ENCODE measurements at places on chromosomes 7 and 10.

- no peaks in the 10 kb centered on the region for H3K36me3 ChIP-seq
- DNase-seq: no peak
- no peak overlapping the region for H3K4me3 ChIP-seq
- H3K27ac ChIP-seq: no peak overlapping the region
- H3K27me3 ChIP-seq: no peaks in the 10 kb centered on the region
- H3K4me1 ChIP-seq: no peaks in the 10 kb centered on the region
Observed at GRCh38 chr7:85483177-85483576, 296.3 kb upstream of the SEMA3D start.

DNA sequence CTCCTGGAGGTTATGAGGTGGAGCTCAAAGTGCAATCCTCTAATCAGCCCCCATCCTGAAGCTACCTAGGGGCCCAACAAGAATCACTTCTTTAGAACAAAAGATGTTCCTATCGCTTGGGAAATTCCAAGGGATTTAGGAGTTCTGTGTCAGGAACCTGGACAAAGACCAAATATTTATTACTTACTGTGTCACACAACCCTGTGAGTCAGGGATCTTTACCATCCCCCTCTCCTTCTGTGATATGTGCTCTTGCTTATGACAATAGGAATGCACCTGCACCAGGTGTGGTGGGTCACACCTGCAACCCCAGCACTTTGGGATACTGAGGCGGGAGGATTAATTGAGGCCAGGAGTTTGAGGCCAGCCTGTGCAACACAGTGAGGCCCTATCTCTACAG, 485.8 kb downstream of the PLXDC2 start:
- H3K4me3 ChIP-seq: no peak overlapping the region
- H3K4me1 ChIP-seq: no peaks in the 10 kb centered on the region
- H3K27ac ChIP-seq: no peak overlapping the region
- H3K27me3 ChIP-seq: no peaks in the 10 kb centered on the region
- DNase-seq: no peak
- no peaks in the 10 kb centered on the region for H3K36me3 ChIP-seq

DNA sequence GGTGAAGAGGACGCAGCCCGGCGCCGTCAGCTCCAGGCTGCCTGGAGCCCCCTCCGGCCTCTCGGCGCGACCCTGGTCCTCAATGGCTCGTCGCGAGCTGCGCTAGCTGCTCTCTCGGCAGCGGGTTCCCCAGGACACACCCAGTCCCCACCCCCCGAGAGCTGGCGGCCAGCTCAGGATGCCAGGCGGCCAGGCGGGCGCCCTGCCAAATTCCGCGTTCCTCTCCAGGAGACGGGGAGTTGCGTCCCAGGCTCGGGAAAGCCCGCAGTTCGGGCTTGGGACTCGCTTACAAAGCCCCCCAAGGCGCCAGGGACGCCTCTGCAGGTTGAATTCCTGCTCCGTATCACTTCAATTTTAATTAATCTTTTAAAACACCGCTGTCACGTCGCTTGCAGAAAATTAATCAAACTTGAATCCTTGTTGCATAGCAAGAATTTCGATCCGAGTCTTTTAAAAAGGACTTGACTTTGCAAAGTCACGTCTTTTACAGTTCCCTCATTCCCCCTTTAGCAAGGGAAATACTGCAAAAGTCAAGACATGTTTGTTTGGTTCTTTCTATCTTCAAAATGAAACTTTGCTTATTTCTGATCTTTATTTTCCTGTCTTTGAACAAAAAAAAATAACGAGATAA, 28.2 kb downstream of the SKIDA1 start:
- peaks cover 47% of the 10 kb centered on the region for H3K27me3 ChIP-seq
- no peaks in the 10 kb centered on the region for H3K36me3 ChIP-seq
- peak overlapping the region; percentile 84 for H3K4me3 ChIP-seq
- H3K4me1 ChIP-seq: no peaks in the 10 kb centered on the region

- no peak overlapping the region for H3K4me3 ChIP-seq
- H3K36me3 ChIP-seq: no peaks in the 10 kb centered on the region
- no peaks in the 10 kb centered on the region for H3K27me3 ChIP-seq
- H3K27ac ChIP-seq: no peak overlapping the region
Observed at GRCh38 chr7:141369422-141369821, 181.8 kb upstream of the AGK start.

DNA sequence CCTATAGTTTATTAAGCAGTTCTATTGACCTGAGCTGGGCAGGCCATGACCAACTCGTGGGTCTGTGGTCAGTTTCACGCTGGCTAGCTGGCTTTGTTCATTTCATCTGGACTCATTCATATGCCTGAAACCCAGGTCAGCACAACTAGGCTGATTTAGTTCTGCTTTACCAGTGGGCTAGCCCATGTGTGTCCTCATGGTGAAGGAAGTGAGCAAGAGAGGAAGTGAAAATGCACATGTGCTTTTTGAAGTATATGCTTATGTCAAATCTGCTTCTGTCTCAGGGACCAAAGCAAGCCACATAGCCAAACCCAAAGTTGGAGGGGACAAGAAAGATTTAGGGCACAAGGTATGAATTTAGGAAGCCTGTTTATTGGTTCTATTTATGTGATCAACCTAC, 154.5 kb downstream of the RNF133 start:
- no peaks in the 10 kb centered on the region for H3K27me3 ChIP-seq
- H3K4me3 ChIP-seq: no peak overlapping the region
- DNase-seq: peak; percentile 73
- H3K36me3 ChIP-seq: no peaks in the 10 kb centered on the region

GRCh38 chr7:16318989-16319915, 102.1 kb downstream of the CRPPA start:
- DNase-seq: no peak
- no peak overlapping the region for H3K4me3 ChIP-seq
- no peaks in the 10 kb centered on the region for H3K4me1 ChIP-seq
- H3K27ac ChIP-seq: no peak overlapping the region
- H3K27me3 ChIP-seq: no peaks in the 10 kb centered on the region

GRCh38 chr10:30990971-30991646, 40.6 kb downstream of the ZNF438 start:
- no peak for DNase-seq
- H3K27me3 ChIP-seq: no peaks in the 10 kb centered on the region
- H3K27ac ChIP-seq: no peak overlapping the region
- no peak overlapping the region for H3K4me3 ChIP-seq
- H3K36me3 ChIP-seq: no peaks in the 10 kb centered on the region
- H3K4me1 ChIP-seq: no peaks in the 10 kb centered on the region

- no peaks in the 10 kb centered on the region for H3K4me1 ChIP-seq
- no peak overlapping the region for H3K4me3 ChIP-seq
- no peaks in the 10 kb centered on the region for H3K27me3 ChIP-seq
Observed at GRCh38 chr7:137882261-137882668, 35.5 kb upstream of the DGKI start.

- no peak for DNase-seq
- no peak overlapping the region for H3K27ac ChIP-seq
- peaks cover 10% of the 10 kb centered on the region for H3K27me3 ChIP-seq
- H3K4me3 ChIP-seq: no peak overlapping the region
- no peaks in the 10 kb centered on the region for H3K36me3 ChIP-seq
Observed at GRCh38 chr7:149760538-149760937, 12.8 kb downstream of the ZNF467 start.

DNA sequence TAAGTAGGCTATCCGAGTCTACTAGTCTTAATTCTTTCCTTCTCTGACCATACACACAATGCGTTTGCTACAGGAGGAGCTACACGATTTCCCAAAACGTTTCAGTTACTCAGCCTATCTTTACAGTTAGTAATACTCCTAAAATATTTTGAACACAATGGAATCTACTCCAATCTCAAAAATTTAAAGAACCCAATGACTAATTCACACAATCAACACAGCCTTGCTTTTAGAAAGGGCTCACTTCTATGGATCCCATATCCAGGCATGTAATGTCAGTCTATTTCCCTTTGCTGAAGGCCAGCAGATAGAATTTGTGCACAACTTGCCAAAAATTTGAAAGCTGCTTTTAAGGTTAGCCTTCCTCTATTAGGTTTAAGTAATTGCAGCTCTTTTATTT, 107.2 kb downstream of the VPS41 start:
- H3K27ac ChIP-seq: no peak overlapping the region
- H3K27me3 ChIP-seq: no peaks in the 10 kb centered on the region
- no peak for DNase-seq
- H3K4me3 ChIP-seq: no peak overlapping the region

- DNase-seq: peak; percentile 59
- H3K4me1 ChIP-seq: peaks cover 39% of the 10 kb centered on the region
- peaks cover 52% of the 10 kb centered on the region for H3K36me3 ChIP-seq
- H3K27ac ChIP-seq: peak overlapping the region; percentile 69
Observed at GRCh38 chr7:151472644-151473380, 32.9 kb upstream of the CRYGN start.

DNA sequence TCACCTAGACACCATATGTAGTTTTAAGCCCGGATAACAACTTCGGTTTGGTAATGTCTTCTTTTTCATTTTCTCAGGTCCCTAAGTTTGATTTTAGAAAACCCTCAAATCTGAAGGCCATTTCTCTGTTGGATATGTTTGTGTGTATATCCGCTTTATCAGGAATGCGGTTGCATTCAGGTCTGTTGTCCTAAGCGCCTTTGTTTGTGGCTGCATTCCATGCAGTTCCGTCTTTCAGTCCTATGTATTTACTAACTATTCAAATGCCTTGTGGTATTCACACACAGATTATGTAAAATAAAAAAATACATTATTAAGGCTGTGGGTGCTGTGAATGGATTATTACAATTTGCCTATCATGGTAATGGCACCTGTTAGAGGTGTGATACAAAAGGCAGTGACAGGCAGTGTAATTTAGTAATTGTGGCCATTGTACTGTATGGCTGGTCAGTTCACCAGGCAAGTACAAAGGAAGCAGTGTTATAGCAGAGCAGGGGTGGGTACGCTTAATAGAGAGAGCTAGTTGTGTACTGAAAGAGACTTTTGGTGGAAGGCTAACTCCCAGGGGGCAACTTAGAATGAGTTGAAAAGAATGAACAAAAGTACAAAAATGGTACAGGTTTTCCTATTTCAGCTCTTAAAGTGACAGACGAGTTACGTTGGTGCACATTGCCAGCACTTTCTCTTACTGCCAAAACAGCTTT, 136.4 kb downstream of the VTI1A start:
- H3K4me1 ChIP-seq: no peaks in the 10 kb centered on the region
- no peaks in the 10 kb centered on the region for H3K36me3 ChIP-seq
- no peak overlapping the region for H3K4me3 ChIP-seq
- DNase-seq: no peak
- H3K27ac ChIP-seq: no peak overlapping the region

DNA sequence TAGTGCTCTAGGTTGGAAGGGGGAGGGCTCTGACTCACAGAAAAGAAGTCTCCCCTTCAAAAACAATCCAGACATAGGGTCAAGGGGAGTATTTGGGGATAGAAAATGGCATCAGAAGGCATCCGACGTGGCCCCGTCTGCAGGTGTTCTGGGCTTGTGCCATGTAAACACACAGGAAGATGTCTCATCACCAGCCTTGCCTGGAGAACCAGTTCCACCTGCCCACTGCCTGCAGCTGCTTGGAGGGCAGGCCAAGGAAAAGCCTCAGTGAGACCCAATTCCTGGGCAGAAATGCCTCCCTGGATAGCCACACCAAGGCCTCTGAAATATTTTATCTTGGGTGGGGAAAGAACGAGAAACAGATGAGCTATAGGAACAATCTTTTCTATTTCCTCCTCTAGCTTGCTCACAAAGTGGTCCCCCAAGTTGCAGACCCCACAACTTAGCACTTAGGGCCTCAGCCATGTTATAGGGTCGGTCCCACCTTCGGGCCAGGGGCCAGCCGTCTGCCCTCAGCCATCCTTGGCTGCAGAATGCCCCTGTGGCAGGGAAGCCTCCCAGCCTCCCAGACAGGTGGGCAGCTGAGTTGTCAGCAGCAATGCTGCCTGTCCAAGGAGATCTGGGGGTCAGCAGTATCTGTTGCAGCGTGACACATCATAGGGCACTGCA, 54.3 kb upstream of the ECHDC3 start:
- H3K36me3 ChIP-seq: no peaks in the 10 kb centered on the region
- DNase-seq: no peak
- no peak overlapping the region for H3K27ac ChIP-seq
- peaks cover 18% of the 10 kb centered on the region for H3K4me1 ChIP-seq
- peaks cover 32% of the 10 kb centered on the region for H3K27me3 ChIP-seq
- H3K4me3 ChIP-seq: no peak overlapping the region

DNA sequence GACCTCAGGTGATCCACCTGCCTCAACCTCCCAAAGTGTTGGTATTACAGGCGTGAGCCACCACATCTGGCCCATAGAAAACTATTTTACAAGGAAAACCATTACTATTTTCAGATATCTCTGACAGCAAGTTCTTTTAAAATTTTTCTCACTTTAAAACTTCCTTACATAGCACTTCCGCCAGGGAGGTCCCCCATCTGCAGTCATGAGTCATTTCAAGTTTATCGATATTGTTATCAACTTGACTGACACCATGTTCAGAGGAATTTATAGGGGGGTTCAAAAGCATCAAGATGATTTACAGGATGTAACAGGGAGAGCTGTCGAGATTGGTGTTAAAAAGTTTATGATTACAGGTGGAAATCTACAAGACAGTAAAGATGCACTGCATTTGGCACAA, 88.8 kb downstream of the NRBF2 start:
- H3K36me3 ChIP-seq: no peaks in the 10 kb centered on the region
- H3K27ac ChIP-seq: no peak overlapping the region
- DNase-seq: no peak

DNA sequence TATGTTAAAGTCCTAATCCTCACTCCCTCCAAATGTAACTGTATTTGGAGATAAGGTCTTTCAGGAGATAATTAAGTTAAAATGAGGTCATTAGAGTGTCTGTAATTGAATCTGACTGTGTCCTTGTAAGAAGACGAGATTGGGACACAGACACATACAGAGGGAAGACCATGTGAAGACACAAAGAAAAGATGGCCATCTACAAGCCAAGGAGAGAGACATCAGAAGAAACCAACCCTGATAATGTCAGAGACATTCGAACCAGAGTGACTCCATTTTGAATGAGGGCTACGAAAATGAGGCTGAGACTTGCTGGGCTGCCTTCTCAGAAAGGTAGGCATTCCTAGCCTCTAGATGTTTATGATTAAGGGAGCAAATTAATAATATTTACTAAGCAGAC, 542 bp upstream of the SAMD9L start:
- H3K36me3 ChIP-seq: peaks cover 10% of the 10 kb centered on the region
- H3K4me1 ChIP-seq: peaks cover 12% of the 10 kb centered on the region
- H3K4me3 ChIP-seq: no peak overlapping the region
- H3K27ac ChIP-seq: peak overlapping the region; percentile 67
- no peak for DNase-seq

DNA sequence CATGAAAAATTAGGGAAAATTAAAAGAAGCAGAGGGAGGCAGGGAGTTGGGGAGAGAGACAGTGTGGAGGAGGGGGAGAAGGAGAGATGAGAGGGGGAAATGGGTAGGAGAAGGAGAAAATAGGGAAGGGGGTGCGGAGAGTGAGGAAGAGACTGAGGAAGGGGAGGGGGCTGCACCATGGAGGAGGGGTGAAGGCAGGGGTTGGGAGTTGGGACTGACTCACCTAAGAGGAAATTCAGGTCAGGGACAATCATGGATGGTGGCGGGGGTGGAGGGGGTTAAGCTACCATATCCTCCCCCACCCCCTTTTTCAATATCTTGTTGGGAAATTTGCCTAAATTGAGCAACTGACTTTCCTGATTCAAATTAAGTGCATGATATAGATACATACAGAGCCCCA, 8.0 kb downstream of the GRK5 start:
- no peaks in the 10 kb centered on the region for H3K36me3 ChIP-seq
- no peak for DNase-seq
- no peaks in the 10 kb centered on the region for H3K27me3 ChIP-seq
- peaks cover 18% of the 10 kb centered on the region for H3K4me1 ChIP-seq

All from MM.1S (cell line).